Neural progenitor cell (in vitro differentiated cells): ENCODE measurements at places on chromosomes 3 and 15. TPM values are rescaled to one million over a fixed set of nuclear protein-coding genes. Genes with fewer than 3 reads are reported as not detected.
A peak's percentile ranks its signal among the peaks of the same experiment; 100 is the strongest.

- no peak for DNase-seq
Observed at GRCh38 chr3:98806521-98806920, 43.4 kb downstream of the ST3GAL6 start.

GRCh38 chr15:36661042-36661441, 81.6 kb downstream of the CDIN1 start:
- DNase-seq: no peak

DNA sequence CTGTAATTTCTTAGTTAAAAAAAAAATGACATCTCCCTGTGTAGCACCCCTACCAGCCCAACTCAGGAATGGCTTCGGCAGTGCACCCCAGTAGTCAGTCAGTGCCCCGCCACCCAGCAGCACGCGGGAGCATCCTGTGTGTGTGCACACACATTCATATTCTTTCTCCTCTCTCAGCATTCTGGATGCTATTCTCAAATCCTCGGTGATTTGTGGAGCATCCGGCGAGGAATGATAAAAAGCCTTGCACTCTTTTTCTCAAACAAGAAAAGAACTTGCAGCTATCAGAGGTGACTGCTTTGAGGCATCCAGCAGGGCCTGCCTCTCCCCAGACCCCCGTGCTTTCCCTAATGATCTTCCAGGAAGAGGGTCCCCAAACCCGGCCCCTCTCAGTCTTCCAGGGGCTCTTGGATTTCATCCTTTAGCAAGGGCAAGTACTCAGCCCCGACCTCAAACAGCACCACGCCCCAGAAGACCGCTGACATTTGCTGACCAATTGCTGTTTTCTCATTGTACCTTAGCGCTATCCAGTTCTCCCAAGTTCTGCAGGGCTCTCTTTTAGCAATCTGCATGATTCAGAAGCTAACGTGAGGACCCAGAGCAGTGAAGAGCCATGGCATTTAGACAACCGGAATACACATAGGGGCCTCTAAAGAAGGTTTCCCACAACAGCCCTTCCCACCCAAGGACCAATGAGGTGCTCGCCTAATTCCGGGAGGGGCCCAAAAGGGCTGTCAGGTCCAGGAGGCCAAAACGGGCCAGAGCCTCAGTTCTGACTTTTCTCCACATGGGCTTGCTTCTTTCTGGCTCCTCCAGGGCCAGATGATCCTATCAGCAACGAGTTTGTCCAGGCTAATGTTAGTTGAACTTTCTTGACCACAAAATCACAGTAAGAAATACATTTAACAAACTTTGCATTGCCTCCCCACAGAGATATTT, 72.2 kb downstream of the FAM174B start:
- no peak for DNase-seq

DNA sequence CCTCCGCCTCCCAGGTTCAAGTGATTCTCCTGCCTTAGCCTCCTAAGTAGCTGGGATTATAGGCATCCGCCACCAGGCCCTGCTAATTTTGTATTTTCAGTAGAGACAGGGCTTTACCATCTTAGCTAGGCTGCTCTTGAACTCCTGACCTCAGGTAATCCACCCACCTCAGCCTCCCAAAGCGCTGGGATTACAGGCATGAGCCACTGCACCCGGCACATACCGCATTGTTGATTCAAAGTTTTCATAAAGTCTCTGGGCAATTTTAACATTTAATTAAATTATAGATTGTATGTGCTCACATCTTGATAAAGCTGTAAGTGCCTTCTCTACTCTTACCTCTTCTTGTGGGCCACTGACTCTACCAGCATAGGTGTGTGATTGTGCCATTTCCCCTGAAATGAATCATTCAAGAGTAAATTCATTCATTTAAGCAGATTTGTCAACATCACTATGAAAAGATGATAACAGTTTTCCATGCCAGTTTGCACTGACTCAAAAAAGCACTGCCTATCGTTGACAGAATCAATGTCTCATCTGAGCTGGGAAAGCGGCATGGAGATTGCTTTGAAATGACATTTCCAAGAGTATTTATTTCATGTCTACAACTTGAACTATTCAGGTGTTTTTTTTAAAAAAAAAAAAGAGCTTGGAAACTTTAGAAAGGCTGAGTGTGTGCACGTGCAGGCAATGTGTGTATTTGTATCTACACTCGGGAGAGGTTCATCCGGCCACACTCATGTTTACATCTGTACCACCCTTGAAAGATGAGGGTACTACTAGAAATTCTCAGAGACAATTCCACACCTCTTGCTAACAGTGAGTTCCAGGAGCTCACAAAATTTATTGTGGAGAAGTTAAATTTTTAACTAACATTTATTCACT, 3.5 kb downstream of the BCL2A1 start:
- no peak for DNase-seq

- peak; percentile 85 for DNase-seq
Observed at GRCh38 chr3:138935863-138936740, 10.8 kb downstream of the FOXL2 start.

DNA sequence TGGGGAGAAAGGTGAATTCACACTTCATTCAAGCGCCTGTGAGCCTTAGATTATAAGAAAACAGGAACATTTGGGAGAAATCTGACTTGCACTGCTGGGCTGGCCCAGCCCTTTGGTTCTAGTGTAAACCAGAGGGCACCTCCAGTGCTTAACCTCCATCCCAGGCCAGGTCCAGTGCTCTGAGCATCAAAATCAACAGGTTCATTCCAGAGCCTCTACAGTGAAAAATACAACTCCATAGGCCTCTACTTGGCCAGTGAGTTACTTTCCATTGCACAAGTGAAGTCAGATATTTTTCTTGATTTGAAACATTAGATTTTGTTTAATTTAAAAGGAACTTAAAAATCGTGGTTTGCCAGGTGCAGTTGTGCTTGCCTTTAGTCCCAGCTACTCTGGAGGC, 3.0 kb downstream of the SNUPN start:
- DNase-seq: no peak

- no peak for DNase-seq
Observed at GRCh38 chr3:63477494-63478129, 174.9 kb upstream of the SNTN start.

- DNase-seq: peak; percentile 7
Observed at GRCh38 chr3:31166249-31166885, 271.9 kb upstream of the GADL1 start.

- peak; percentile 37 for DNase-seq
Observed at GRCh38 chr3:171459137-171459941, 866 bp downstream of the TNIK start.

GRCh38 chr3:39000008-39000450, 51.7 kb downstream of the SCN11A start:
- peak; percentile 79 for DNase-seq

DNA sequence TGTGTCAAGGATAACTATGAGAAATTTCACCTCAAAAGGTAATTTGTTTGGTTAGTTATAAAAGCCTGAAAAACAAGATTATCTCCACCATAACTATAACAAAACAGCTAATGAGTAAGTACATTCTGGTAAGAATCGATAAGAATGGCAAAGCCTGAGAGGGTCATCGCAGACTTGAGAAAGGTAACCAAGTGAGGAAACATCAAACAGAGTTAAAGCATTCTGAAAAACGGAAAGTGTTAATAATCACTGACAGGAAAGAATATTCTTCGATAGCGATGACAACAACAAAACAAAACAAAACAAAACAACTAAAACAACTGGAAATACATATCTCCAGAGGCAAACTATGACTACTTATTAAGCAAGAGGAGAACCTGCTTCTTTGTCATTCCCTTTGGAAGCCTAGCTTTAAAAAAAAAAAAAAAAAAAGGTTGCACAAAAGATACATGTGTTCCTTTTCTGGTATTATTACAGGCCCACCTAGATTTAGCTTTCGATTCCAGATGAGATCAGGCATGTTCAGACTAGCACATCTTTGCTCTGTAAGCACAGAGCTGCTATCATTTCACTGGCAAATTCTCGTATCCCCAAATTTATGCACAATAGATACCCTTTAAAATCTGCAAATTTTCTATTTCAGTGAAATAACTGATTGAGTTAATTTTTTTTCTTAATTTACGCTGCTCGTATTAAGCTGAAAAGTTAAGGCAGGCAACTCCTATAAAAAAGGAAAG, 155.6 kb downstream of the TIGIT start:
- no peak for DNase-seq

GRCh38 chr3:117059956-117060270, 350.3 kb downstream of the TUSC7 start:
- no peak for DNase-seq

DNA sequence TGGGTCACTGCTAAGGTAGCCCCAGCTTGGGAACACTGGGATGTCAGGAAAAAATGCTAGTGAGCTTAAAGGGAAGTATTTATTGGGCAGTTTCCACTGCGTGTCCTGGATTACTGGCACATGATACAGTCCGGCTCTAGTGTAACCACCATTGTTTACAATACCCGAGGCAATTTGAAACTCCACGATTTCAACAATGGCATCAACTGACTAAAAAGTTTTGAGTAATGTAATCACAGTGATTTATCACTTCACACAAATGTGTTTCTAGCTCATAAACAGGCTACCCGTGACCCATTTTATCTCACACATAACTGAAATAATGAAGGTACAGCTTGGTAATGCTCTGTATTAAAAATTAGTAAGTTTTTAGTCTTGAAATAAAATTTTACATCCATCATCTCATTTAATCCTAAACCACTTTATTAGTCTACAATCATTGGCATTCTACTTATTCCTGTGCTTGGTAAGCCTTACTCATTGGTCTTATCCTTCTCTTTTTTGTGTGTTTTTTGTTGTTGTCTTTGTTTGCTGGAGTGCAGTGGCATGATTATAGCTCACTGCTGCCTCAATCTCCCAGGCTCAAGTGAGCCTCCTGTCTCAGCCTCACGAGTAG, 7.6 kb downstream of the ZMAT3 start:
- no peak for DNase-seq

DNA sequence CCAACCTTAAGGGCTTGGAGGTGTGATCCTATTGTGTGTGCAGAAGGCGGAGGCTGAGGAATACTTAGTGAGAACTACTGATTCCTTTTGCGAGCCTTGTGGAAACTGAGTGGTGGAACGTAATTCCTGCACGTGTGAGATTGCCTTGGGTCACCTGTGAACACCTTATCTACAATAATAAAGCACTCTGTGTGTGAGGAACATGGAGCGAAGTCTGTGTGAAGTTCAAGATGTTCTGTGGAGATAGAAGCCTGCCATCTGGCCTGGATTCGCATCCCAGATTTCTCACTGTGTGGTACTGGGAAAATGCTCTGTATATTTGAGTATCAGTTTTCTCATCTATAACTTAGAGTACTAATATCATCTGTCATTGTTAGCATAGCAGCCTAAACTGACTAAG, 179.5 kb upstream of the PDZRN3 start:
- DNase-seq: no peak

GRCh38 chr3:147937891-147938290, 528.7 kb downstream of the ZIC1 start:
- DNase-seq: no peak

DNA sequence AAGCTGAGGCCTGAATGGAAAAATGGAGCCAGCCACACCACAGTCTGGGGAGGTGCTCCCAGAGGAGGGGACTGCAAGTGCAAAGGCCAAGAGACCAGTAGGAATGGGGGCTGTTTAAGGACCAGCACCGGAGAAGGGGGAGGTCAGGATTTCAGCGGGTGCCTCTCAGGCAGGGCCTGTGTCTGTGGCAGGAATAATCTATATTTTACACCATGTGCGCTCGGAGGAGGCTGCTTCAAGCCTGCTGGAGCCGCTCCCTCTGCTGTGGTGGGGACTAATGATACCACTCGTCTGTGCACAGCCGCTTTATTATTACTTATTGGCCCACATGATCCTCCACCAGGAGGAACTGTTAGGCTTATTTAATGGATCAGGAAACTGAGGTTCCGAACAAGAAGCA, 45.3 kb downstream of the TPRA1 start:
- DNase-seq: no peak

- DNase-seq: no peak
Observed at GRCh38 chr3:5717254-5717653, 529.7 kb downstream of the EDEM1 start.

GRCh38 chr3:32522682-32523081, 20.0 kb upstream of the CMTM6 start:
- DNase-seq: no peak

DNA sequence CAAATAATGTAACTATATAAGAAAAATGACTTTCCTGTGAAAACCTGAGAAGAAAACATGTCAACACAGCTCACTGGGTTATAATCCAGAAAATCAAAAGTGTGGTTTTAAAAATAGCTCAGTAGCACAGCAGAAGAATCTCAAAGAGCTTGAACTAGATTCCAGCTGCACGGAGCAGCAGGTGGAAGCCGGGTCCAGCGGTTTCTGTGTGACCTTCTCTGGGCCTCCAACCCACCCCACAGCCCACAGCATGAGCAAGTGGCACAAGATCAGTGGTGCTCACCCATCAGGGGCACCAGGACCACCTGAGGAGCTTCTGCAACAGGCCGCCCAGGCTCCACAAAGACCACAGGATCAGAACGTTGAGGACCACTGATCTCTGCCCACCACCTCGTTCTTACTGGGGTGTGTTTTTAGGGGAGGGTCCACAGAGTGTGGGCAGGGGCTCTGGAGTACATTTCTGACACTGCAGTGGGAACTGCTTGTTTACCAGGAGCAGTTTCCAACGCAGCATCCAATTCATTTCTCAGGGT, 23.2 kb downstream of the SLC41A3 start:
- no peak for DNase-seq

DNA sequence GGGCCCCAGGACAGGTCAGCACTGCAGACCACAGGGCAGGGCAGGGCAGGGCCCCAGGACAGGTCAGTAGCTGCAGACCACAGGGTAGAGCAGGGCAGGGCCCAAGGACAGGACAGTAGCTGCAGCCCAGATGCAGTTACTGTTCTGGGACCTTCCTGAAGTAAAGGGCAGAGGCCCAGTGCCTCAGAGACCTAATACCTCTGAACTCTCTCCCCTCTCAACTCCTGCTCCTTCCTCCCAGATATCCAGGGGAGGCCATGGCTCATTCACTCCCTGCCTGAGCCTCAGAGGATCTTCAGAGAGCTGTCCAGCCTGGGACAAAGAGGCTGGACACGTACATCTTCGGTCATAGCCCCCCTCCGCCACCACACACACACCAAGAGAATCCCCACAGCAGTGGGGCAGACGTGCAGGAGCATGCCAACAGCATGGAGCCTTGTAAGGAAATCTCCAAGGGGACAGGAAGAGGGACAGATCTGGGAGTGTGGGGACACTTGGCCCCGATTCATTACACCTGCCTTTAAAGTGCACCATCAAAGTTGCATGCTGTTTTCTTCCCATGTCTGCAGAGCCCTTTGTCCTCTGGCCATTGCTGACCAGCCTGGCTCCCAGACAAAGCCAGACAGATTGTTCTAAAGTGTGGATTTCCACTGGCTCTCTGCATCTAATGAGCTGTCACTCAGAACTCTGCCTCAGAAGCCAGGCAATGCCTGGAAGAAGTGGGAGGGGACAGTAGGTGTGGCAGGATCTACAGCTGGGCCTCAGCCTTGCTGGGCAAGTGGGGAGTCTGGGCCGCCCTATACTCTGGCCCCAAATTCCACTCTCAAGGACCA, 24.2 kb upstream of the BUB1B start:
- peak; percentile 39 for DNase-seq

DNA sequence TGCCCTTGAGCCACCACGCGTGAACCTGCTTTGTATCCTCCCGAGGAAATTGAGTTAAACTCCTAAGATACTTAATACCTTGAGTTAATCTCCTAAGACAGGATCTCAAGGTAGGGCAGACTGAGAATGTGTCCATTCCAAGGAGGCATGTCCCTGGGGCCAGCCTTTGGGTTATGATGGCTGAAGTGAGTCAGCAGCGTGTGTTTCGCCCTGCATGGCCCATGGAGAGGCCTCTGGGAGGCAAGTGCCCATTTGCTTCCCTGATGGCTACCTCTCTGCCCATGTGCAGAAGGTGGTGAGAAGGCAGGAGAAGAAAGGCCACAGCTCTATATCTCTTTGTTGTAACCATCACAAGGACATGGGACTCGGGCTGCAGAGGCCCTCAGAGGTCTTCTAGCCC, 36.7 kb upstream of the LIMD1 start:
- DNase-seq: no peak

SERPINI2 gene
- not detected in 2 replicates for total RNA-seq

TP53BP1 gene
- total RNA-seq: 66.5 and 73.5 TPM in 2 replicates

PSMA4 gene
- 368 and 595 TPM in 2 replicates for total RNA-seq
